ENCODE measurements at places on chromosomes 1 and 21. TPM values are rescaled to one million over a fixed set of nuclear protein-coding genes. Genes with fewer than 3 reads are reported as not detected.
A peak's percentile ranks its signal among the peaks of the same experiment; 100 is the strongest.

DNA sequence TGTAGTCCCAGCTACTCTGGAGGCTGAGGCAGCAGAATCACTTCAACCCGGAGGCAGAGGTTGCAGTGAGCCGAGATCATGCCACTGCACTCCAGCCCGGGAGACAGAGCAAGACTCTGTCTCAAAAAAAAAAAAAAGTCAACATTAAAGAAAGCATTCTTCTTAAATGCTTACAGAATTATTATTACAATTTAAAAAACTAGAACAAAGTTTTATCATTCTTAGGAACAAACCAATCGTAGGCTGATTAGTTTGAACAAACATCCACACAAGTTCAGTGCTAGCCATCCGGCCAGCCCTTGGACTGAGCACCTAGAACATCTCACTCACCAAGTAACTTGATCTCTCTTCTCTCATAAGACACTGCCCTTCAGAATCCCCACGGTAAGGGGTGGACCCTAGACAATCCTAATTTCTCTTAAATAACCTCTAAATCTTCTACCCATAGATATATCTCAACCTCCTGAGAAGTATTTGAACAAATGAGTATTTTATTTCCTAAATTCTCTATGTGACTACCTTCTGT, 16.0 kb downstream of the JAK1 start:
- DNase-seq = no peak

DNA sequence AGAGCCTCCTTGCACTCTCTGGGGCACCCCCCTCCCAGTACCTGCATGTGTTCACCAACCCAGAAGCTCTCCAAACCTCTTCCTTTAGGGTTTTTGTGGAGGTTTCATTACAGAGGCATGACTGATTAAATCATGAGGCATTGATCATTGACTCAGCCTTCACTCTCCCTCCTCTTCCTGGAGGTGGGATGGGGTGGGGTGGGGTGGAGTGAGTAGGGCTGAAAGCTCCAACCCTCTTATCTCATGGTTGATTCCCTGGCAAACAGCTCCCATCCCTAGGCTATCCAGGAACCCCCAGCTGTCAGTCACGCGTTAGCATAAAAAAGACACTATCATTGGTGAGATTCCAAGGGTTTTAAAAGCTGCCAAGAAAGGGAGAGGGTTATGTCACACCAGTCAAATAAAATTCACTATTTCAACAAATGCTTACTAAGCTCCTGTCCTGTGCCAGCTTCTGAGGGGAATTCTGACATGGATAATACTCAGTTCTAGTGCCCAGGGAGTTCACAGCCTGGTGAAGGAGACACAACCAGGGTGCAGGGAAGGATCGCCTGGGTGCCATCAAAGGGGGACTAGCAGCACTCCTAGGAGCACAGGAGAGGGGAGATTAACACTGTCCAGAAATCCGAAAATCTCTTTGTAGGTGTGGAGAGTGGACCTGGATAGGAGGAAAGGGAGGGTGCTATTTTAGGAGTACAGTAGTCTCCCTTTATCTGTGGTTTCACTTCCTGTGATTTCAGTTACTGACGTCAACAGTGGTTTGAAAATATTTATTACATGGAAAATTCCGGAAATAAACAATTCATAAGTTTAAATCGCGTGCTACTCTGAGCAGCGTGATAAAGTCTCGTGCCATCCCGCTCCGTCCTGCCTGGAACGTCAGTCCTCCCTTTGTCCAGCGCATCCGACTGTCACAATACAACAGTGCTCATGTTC, 6.8 kb upstream of the IL24 start:
- DNase-seq = no peak

DNA sequence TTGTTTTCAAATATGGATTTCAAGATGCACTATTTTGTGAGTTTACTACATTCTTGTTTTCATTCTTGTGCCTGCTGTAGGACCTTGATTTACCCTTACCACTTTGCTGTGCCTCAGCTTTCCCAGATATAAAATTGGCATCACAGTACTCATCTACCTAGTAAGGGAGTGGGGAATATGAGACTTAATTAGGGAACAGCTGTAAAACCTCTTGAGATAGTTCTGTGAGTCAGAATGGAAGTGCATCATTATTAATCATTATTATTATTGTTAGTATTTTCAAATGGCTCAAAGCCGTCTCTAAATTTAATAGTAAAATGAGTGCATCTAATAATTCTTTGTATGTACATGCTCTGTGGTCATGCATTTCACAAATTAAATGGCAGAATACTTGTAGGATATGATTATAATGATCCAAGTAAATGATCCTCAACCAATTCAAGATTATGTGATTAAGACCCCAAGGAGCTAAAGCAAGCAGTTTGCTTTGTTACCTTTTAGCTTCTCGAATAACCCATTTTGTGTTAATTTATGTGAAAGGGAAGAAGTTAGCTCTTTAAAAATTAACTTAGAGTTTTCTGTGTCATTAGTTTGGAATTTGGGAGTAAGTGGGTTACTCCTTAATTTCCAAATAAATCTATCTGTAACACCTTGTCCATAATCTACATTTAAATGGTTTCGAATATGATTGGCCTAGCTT, 155.4 kb downstream of the NFIA start:
- no peak for DNase-seq

- no peak for DNase-seq
Observed at GRCh38 chr1:16430606-16431005, 6.6 kb downstream of the SPATA21 start.

- peak; percentile 34 for DNase-seq
Observed at GRCh38 chr21:45152265-45152746, 77.9 kb downstream of the ADARB1 start.

GRCh38 chr1:158286487-158286886, 3.2 kb upstream of the CD1C start:
- DNase-seq = no peak

Gene SPATA46
- total RNA-seq = not detected

Gene FAM3B
- total RNA-seq = under 0.01 TPM

Gene USH2A
- under 0.01 TPM for total RNA-seq
